ENCODE measurements at places on chromosomes 5 and 9. TPM values are rescaled to one million over a fixed set of nuclear protein-coding genes. Genes with fewer than 3 reads are reported as not detected.

Gene PALM2AKAP2
- 66.3 TPM for total RNA-seq

Gene CARTPT
- not detected for total RNA-seq

Gene ARL10
- total RNA-seq, result 7.2 TPM

Gene PSMD5
- 15.4 TPM for total RNA-seq

Gene PCSK5
- 3.3 TPM for total RNA-seq

Gene DNAH5
- total RNA-seq, result 0.53 TPM

Gene PKD2L2
- total RNA-seq, result 1.6 TPM

Gene MRPL41
- total RNA-seq, result 133 TPM

Gene CEP72
- total RNA-seq, result 1.7 TPM

Gene PCDHB15
- total RNA-seq, result 3.3 TPM

Gene SLC22A5
- total RNA-seq, result 15.4 TPM

Gene FBP2
- total RNA-seq, result not detected

Gene GRIN3A
- total RNA-seq, result 0.25 TPM

Gene SLC28A3
- total RNA-seq, result 0.29 TPM

Gene IRX1
- not detected for total RNA-seq

Gene PCDHGA5
- total RNA-seq, result 5.5 TPM

Gene GFM2
- total RNA-seq, result 35.9 TPM

Gene PCDHA6
- total RNA-seq, result 0.14 TPM

Gene AQP7
- total RNA-seq, result 104 TPM

Gene SLC34A3
- not detected for total RNA-seq

Gene FANCC
- 3.9 TPM for total RNA-seq

Gene VCAN
- 25.8 TPM for total RNA-seq

Gene C1QTNF3
- total RNA-seq, result 2.0 TPM

Gene ZCCHC9
- total RNA-seq, result 8.5 TPM

Gene GPR150
- not detected for total RNA-seq

Gene NOL6
- total RNA-seq, result 23.2 TPM

Gene PCDHB3
- 1.3 TPM for total RNA-seq

Gene GRIN1
- not detected for total RNA-seq

Gene EIF4E1B
- total RNA-seq, result not detected

Gene FOXD4L6
- total RNA-seq, result not detected

Gene RPS14
- 1,164 TPM for total RNA-seq

Gene PCDHB9
- 1.2 TPM for total RNA-seq

Gene WDR31
- total RNA-seq, result 13.6 TPM

Gene CDH10
- not detected for total RNA-seq

Gene SLC36A2
- 0.28 TPM for total RNA-seq

Gene SPATA31C1
- not detected for total RNA-seq

Gene SLC34A1
- not detected for total RNA-seq

Gene KCNV2
- total RNA-seq, result not detected

Gene LEAP2
- 0.77 TPM for total RNA-seq

Gene ECM2
- 7.5 TPM for total RNA-seq

Gene TIMD4
- total RNA-seq, result not detected

Gene LAMC3
- total RNA-seq, result 0.57 TPM

Gene ZBTB26
- total RNA-seq, result 3.0 TPM

Gene PRDM9
- not detected for total RNA-seq

Gene GABRA1
- not detected for total RNA-seq

Gene THBS4
- total RNA-seq, result 145 TPM

Gene GKAP1
- total RNA-seq, result 20.7 TPM

Gene ZFP2
- total RNA-seq, result 0.81 TPM

Gene FBXL7
- total RNA-seq, result 25.7 TPM

Gene CD274
- 14.9 TPM for total RNA-seq
